ENCODE measurements at places on chromosomes 7 and 10. TPM values are rescaled to one million over a fixed set of nuclear protein-coding genes. Genes with fewer than 3 reads are reported as not detected.

- peak; percentile 11 for DNase-seq
Measured at GRCh38 chr7:30171766-30172447, 37.1 kb downstream of the MTURN start.

Gene CADPS2
- 27.2 TPM for total RNA-seq

DNA sequence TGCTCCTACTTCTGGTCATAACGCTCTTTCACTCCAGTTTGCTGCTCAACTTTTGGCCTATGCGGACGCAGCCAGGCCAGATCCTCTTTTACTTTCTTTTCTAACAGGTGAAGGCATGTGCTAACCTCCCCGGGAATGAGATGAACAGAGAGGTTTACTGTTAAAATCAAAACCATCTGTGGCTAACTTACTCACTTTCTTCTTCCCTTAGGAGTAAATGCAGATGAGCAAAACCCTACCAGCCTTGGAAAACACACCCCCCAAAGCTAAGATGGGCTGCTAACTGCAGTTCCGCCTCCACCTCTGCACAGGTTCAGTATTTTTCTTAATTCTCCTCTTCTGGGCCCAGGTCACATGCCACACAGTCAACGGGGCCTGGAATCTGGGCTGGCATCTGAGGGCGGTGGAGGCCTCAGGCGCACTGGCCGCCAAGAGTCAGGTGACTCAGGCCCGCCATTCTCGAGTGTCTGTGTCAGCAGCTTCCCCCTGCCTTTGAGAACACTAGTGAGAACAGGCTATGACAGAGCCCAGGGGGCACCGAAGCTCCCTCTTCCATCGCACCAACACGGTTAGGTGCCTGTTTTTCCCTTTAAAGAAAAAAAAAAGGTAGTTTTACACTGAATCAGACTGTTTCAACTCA lies 11.1 kb downstream of the FAM53B start:
- peak; percentile 55 for DNase-seq

GRCh38 chr10:70355051-70356021 lies 27.1 kb downstream of the LRRC20 start:
- peak; percentile 92 for DNase-seq

- no peak for DNase-seq
Measured at GRCh38 chr10:66102756-66103155, 823.1 kb upstream of the LRRTM3 start.

- no peak for DNase-seq
Measured at GRCh38 chr7:15781944-15782343, 95.5 kb upstream of the MEOX2 start.

DNA sequence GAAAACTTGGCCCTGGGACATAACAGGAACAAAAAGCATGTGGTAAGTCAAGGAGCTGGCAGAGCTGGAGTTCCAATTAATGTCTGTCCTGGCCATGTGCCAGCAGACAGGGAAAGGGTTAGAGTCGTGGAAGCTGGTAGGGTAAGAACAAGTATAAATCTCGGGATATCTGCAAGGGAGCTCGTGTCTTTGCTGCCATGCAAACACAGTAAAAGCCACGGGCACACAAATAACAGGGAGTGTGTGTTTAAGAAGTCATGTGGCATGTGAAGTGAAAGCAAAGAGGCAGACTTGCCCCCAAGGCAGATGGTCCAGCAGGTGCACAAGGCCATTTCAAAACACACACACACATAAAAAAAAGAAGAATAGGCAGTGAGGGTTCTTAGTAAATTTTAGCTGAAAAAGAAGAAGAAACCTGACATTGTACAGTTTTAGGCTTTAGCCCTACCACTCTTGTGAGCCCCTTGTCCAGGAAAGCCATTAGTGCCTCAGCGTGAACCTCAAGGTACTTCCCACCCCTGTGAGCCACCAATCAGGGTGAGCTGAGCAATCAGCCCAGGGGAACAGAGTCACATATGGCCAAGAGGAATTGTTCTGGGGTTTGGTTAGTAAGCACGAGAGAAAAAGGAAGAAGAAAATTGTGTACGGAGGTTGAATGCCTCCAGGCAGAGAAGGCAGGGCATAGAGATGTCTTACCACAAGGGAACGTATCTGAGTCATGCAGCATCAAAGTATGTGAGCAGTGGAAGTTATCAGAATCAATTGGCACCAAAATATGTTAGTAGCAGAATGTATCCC lies 32.8 kb upstream of the ARHGAP12 start:
- no peak for DNase-seq

DNA sequence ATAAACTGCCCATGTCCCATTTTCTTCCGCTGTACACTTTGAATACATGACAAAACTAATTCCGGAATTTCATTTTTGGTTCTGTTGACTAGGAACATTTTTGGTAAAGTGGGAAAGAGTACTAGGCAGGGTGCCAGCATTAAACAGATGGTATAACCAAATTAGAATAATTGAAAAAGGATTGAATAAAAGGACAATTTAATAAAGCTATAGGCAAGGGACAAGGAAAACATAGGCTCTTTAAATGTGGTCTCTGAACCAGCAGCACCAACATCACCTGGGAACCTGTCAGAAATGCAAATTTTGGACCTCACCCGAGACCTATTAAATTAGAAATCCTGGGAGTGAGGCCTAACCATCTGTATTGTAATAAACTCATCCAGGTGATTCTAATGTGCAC lies 376.9 kb downstream of the LRRTM3 start:
- no peak for DNase-seq

DNA sequence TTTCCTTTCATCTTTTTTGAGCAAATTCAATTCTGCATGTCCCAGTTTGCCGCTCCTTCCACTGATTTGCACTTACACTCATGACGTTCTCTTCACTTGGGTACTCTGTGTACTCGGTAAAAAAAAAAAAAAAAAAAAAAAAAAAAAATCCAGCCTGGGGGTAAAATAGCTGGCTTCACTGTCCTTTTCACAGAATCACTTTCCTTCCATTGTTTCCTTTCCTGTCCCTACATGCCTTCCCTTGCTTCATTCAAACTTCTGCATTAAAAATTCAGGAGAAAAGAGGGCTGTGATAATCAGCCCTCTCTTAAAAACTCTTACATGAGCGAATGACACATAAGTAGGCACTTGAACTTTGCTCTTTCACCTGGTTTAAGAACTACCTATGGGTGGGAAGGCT lies 8.7 kb downstream of the ANKRD1 start:
- no peak for DNase-seq

Gene NCF1
- total RNA-seq, result not detected

DNA sequence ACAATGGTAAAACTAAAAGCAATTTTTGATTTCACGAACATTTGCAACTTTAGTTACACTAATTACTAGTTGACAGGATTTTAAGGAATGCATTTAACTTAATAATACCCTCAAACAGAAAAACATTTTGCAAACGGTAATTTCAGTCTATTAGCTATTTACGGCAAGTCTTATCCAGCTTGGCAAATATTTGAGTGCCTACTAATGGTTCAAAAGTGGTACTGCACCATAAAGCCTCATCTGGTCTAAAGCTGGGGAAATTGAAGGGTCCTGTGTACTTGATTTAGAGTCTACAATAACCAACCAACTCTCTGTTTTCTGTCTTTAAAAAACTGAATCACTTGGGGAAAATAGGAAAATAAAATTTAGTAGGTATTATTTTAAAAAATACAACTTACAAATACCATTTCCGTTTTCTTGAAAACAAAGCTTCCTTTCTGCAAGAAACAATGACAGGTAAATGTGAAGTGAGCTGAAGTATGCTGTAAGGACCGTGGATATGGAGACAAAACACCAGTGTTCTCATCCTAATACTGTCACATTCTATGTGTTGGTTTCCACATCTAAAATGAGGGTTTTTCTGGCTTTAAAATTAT lies 142.3 kb downstream of the VPS50 start:
- peak; percentile 54 for DNase-seq

Measured in fibroblast of villous mesenchyme (primary cell).